Cardiac fibroblast (primary cell): ENCODE measurements at places on chromosomes 12 and 14.

DNA sequence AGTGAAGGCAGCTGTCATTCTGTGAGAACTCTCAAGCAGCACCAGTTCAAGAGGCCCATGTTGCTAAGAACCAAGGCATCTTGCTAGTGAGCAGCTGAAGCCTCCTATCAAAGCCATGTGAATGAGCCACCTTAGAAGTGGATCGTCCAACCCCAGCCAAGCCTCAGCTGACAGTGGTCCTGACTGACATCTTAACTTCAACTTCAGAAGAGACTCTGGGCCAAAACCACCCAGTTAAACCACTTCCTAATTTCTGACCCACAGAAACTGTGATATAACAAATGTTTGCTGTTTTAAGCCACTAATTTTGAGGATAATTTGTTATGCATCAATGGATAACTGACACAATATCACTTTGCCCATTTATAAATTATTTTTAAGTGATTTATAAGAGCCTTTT is 256.0 kb downstream of the RPAP3 start:
- no peak for DNase-seq

- no peak for DNase-seq
Observed at GRCh38 chr14:87992346-87992717, 650 bp downstream of the GALC start.

GRCh38 chr14:92037989-92038388 is 1.9 kb downstream of the TRIP11 start:
- peak; percentile 3 for DNase-seq

DNA sequence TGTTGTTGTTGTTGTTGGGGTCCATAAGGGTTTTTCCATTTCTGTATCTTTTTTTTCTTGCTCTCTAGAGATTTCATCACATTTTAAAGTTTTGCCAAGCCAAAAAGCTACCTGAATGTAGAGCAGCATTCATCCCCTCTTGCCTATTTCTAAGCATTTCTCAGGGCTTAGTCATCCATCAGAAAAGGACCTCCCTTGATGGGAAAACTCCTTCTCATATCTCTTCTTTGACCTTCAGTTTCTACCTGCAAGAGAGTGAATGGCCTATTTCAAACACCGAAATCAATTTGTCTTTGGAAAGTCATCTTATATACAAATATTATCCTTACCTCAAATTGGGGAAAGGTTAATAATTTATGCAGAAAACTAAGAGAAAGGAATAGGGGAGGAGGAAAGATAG is 4.5 kb downstream of the MYBPC1 start:
- DNase-seq = no peak

GRCh38 chr12:66662179-66662578 is 16.7 kb downstream of the GRIP1 start:
- DNase-seq = no peak

DNA sequence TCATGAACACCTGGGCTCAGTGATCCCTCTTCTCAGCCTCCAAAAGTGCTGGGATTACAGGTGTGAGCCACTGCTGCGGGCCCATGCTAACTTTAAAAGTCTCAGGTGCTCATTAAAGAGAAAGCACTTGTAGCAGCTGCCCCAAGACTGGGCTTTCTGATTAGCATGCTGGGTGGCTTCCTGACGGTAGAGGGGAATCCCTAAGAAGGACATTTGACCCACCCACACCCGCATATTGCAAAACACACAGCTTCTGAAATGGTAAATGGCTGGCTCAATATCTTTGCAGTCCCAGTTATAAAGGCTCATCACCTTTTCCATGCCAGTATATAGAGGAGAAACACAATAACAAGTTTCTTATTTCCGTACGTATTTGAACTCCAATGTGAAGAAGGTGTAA is 19.3 kb upstream of the BICD1 start:
- no peak for DNase-seq

- no peak for DNase-seq
Observed at GRCh38 chr12:31387466-31387865, 61.5 kb upstream of the SINHCAF start.

GRCh38 chr14:105384605-105385321 is 13.6 kb upstream of the TEX22 start:
- DNase-seq = no peak

GRCh38 chr12:56634242-56634836 is 4.2 kb upstream of the BAZ2A start:
- peak; percentile 16 for DNase-seq

GRCh38 chr12:109729801-109730200 is 16.2 kb downstream of the FAM222A start:
- DNase-seq = no peak

GRCh38 chr12:19916196-19916753 is 452.1 kb upstream of the PDE3A start:
- DNase-seq = no peak

- peak; percentile 97 for DNase-seq
Observed at GRCh38 chr12:31205054-31205453, 120.9 kb downstream of the SINHCAF start.

GRCh38 chr12:104602406-104602805 is 145.7 kb downstream of the CHST11 start:
- DNase-seq = peak; percentile 8

DNA sequence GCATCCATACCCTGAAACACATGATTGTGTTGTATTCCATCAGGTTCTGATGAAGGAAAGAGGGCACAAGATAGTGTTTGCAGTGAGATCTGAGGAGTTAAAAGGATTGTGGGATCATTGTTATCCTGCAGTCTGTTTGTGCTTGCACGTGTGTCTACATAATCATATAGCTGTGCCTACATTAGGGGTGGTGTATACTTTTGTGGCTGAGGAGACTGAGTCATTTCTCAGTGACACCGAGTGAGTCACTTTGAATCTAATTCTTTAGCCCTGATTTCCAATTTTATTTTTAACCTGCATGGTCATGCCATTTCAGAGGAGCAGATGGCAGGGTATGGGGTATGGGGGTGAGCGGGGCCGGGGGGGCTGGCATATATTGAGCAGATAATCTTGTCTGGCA is 133.2 kb downstream of the ANO4 start:
- DNase-seq = no peak

- DNase-seq = no peak
Observed at GRCh38 chr12:40947797-40948196, 240.3 kb upstream of the PDZRN4 start.

DNA sequence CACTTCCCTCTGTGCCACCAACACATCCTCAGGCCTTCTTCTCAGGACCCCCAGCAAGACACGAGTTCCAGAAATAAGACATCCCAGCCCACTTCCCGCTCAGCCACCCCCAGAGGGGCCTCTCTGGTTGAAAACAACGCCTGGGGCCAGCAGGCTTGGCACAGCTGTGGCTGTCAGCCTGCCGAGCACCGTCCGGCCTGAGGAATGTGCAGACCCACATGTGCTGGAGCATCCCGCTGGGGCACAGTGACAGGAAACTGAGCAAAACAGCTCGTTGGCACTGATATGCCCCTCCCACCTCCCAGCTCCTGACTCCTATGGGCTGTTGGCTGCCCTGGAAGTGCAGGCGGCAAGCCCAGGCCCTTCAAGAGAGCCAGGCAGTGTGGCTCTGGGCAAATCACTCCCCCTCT is 1.4 kb downstream of the SYNE3 start:
- DNase-seq = no peak

- peak; percentile 2 for DNase-seq
Observed at GRCh38 chr12:99498756-99499155, 148.8 kb upstream of the GARIN6 start.

- no peak for DNase-seq
Observed at GRCh38 chr14:102955636-102956408, 33.4 kb downstream of the AMN start.

DNA sequence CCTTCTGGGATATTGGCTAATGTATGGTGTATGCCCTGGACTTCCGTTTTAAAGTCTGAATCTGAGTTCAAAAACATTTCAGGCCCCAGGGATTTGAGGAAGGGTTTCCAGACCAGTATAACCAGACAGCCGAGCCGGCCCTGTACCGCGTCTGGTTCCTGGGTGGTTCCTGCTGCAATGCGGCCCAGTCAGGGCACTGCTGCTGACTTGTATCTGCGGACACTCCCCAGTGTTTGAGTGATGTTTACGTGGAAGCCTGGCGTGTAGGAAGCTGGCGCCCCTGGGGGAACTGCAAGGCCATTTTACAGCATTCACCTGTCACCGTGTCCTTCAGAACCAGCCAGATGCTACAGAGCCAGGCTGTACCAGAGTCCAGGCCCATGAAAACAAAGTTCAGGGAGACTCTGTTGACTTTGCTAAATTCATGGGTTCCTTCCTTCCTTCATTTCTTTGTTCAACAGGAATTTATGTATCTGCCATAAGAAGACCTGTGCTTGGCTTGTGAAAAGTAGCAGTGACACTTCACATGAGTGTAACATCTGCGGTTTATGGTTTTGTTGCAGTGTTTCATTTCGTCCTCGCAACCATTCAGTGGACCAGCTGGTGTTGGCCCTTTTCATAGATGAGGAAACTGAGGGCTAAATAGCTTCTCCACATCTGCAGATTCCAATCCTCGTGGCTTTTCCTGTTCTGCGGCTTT is 16.8 kb downstream of the EML1 start:
- no peak for DNase-seq

DNA sequence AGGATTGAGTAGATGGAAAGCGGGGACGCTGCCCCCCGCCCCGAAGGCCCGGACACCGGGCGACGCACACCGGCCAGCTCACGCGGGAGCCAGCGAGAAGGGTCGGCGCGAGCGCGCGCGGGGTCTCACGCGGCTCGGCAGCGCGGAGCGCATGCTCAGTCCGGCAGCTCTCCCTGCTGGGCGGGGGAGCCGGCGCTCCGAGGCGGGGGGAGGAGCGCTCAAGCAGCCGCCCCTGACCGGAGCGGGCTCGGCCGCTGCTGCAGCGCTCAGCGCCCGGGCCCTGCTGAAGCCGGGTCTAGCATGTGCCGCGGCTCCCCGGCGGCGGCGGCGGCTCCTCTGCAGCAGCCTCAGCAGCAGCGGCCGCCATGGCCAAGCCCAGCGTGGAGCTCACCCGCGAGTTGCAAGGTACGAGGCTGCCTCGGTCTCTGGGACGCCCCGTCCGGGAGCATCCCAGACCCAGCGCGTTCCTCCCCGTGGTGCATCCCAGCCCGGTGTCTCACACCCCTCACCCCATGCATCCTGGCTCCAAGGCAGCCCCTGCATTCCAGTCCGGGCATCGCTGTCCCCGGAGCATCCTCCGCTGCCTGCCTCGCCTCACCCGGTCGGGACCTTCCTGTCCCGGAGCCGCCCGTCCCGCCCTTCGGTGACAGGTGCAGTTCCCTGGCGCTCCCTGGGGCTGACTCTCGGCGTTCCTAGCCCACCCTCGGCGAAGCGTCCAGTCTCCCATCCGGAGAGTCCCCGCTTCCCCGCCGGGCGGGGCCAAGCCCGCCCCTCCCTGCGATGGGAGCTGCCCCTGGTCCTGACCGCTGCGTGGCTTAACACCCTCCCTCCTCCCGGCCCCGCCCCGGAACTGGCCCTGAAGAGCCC is at the start of gene CARMIL3:
TSS of gene CARMIL3 (plus strand) at position 221 of the 867 bp plus-strand sequence. CDS start at position 366, 145 bp downstream.
- DNase-seq = peak; percentile 32

- DNase-seq = no peak
Observed at GRCh38 chr14:59245809-59246295, 57.4 kb downstream of the DAAM1 start.

GRCh38 chr14:95240859-95241813 is 78.6 kb downstream of the CLMN start:
- no peak for DNase-seq

- DNase-seq = no peak
Observed at GRCh38 chr12:60176891-60177290, 581.1 kb downstream of the SLC16A7 start.

- peak; percentile 39 for DNase-seq
Observed at GRCh38 chr12:79858518-79858917, 76.4 kb downstream of the PPP1R12A start.

DNA sequence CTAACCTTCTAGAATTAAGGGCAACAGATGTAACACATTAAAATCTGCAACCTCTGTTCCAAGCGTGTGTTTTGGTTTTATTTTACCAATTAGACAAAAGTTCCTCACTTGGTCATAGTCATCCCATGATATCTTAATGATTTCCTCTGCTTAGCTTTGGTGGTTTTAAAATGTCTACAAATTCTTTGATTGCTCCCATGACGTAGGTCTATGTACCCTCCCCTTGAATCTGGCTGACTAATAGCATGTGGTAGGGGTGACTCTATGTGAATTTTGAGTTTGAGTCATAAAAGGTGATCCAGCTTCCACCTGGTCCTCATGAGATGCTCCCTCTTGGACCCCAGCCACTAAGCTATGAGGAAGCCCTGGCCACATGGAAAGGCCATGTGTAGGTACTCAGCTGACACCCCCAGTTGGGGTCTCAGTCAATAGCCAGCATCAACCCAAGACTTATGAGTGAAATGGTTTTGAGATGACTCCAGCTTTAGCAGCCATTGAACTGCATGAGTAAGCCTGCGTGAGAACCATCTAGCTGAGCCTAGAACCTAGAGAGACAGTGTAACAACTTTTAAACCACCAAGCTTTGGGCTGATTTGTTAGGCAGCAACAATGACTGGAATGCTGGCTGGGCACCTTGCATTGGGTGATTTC is 247.1 kb downstream of the MSRB3 start:
- no peak for DNase-seq

GRCh38 chr14:101125719-101126651 is 222.5 kb upstream of the RTL1 start:
- no peak for DNase-seq

DNA sequence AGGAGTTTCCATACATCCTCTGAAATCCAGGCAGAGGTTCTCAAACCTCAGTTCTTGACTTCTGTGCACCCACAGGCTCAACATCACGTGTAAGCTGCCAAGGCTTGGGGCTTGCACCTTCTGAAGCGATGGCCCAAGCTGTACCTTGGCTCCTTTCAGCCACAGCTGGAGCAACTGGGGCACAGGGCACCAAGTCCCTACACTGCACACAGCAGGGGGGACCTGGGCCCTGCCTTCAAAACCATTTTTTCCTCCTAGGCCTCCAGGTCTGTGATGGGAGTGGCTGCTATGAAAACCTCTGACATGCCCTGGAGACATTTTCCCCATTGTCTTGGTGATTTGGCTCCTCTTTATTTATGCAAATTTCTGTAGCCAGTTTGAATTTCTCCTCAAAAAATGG is 10.6 kb downstream of the AREL1 start:
- DNase-seq = no peak

DNA sequence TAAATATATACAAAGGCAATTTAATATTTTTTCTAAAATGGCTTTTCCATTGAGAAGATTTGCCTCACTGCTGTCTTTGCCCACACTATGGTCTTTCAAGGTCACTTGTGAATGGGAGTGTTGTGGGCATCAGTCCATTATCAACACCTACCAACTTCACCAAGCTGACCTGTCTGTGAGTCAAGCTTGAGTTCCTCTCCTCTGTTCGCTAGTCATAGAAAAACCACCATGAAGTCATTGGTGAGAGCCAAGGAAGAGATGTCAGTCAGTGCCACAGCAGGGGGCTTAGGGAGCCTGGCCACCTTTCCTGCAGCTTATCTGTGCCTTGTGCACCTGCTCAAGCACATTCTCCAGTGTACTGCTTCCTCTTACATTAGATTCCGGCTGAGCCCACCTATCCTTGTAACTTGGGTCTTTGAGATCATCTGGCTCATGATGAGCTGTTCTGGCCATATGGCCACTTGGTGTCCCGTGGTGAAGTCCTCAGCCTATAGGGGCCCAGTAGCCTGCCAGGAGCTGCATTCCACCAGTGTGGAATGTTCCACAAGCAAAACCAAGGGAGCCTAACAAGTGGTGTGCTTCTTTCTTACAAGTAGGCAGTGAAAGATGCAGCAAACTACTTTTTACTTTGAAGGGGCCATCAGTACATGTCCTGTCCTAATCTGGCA is 80.8 kb upstream of the C12orf71 start:
- peak; percentile 13 for DNase-seq
